ENCODE measurements at places on chromosomes 12 and 14.

DNA sequence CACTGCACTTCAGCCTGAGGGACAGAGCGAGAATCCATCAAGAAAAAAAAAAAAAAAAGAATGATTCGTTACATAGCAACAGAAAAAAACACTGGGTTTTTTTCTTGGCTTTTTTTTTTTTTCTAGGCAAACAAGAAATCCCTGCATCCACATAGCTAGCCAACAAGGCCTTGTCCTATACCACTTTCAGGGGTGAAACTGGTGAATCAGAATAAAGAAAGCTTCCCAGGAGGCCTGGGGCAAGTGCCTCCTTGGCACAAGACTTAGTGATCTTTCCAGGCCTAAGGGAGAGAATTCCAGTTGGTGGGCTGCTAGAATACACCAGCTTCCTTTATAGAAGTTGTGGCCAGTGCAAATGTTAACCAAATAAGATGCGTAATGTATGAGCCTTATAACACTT, 90.0 kb downstream of the VCPKMT start:
- no peak for DNase-seq

- DNase-seq = no peak
Observed at GRCh38 chr14:69055999-69056788, 77.1 kb upstream of the ACTN1 start.

DNA sequence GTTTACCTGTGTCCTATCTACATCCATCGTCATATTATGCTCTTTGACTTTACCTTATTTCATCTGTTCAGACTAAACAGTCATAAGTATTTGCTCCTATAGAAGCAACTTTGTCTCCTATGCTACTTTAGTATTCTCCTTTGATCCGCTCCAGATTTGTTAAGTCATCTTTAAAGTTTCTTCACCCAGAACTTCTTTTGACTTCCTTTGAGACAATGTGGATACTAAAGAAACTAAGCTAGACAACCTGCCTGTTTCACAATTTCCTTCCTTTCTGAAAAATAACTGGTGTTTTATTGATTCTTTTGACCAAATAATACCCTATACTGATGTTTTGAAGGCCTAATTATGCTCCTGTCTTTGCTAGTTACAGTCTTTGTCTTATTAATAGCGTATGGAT, 30.0 kb upstream of the LRRK2 start:
- DNase-seq = no peak

DNA sequence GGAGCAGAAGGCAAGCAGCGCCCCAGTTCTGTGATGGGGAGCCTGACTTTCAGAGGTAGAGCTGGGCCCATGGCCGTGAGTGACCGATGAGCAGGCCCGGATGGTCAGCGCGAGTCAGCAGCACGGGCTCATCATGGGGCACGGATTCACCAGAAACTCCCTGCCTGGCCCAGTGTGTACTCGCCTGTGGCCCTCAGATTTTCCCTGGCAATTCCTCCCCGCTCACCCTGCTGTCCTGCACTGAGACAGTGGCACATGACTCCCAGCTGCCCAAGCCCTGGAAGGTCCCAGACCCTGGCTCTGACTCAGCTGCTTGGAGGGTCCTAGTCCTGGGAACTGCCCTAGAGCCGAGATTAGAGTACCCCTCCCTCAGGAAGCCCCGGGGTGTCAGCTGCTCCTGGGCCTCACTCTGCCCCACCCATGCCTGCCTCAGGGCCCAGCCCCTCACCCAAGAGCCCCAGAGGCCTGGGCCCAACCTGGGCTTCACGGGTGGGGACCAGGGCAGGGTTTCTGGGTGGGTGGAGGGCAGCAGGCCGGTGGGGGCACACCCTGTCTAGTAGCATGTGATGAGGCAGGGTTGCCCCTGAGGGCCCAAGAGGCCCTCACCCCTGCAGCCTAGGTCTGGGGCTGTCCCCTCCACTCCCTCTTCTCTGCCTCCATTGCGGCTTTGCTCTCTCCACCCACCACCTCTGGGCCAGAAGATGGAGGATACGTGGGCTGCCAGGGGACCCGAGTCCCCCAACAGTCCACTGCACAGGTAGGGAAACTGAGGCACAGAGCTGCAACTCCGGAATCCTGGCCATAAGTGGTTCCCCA, 8.4 kb downstream of the TRMT61A start:
- DNase-seq = no peak

DNA sequence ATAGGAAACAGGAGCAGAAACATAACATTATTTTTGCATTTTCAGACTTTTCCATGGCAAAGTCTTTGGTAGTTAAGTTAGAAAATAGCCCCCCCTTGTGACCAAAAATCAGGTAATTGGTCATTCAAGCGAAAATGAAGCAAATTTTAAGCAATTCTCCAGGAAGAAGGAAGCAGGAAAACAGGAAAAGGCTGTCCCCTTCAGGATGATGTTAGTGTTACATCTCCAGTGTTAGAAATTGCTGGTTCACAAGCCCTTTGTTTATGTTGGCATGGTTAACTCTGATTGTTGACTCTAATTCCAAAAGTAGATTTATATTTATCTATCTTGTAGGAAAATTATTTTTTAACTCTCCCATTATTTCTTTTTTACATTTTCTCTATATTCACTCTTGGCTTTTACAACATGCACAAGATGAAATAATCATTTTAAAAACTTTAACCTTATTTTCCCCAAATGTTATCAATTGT, 18.8 kb upstream of the GAS2L3 start:
- DNase-seq = no peak

DNA sequence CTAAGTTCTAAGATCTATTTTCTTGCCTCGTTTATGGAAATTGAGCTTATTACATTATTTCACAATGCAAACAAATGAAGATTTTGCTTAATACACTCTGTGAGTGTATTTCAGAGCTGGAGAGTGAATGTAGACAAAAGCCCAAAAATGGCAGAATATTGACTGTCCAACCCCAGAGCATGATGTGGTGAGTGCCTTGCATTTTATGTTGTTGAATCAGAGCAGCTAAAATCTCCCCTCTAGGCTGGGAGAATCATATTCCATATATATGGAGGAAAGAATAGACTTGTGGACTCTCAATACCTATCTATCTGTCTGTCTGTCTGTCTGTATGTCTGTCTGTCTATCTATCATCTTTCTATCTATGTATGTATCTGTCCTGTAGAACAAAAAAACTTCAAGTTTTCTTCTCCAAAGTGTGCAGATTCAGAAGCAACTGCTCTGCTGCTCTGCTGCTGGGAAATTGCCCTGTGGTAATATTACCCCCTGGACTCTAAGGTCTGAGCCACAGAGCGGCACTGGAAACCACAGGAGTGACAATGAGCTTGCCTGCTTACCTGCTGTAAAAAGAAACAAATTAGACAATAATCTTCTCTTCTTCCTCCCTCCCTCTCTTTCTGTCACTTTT, 209.4 kb upstream of the PRICKLE1 start:
- no peak for DNase-seq

GRCh38 chr12:66002812-66003211, 127.7 kb downstream of the LLPH start:
- DNase-seq = no peak

GRCh38 chr14:77122526-77123125, 19.0 kb downstream of the ZDHHC22 start:
- DNase-seq = no peak

GRCh38 chr12:97335115-97335514, 127.5 kb upstream of the RMST start:
- no peak for DNase-seq

DNA sequence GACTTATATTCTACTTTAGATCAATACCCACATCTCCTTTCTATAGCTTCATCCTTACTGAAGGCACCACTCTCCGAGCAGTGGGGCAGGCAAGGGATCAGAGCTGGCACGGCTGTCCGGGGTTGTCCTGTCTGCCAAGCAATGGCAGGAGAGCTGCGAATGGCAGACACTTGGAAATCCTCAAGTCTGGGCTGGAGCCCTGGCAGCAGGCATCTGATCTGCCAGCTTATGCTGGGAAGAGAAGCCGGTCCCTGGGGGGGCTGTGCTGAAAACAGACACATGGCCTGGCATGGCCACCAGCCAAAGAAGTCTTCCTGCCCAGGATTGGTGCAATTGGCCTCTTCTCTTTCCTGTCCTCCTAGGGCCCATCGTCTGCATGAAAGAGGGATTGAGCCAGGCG, 280.2 kb upstream of the PWP1 start:
- no peak for DNase-seq

- DNase-seq = no peak
Observed at GRCh38 chr12:5650829-5651461, 219.0 kb downstream of the NTF3 start.

GRCh38 chr12:78157199-78157598, 326.5 kb downstream of the NAV3 start:
- no peak for DNase-seq
